ENCODE measurements at places on chromosomes 2 and 18. TPM values are rescaled to one million over a fixed set of nuclear protein-coding genes. Genes with fewer than 3 reads are reported as not detected.

ANKRD62 gene
- 0.05 TPM for total RNA-seq

SPEG gene
- total RNA-seq, result 217 TPM

SPP2 gene
- total RNA-seq, result not detected

ZNF142 gene
- total RNA-seq, result 19.4 TPM

VWA3B gene
- 0.29 TPM for total RNA-seq

VWC2L gene
- total RNA-seq, result 0.10 TPM

POU3F3 gene
- total RNA-seq, result not detected

FBXO15 gene
- not detected for total RNA-seq

LRRTM1 gene
- not detected for total RNA-seq

ZNF512 gene
- 25.2 TPM for total RNA-seq

NTSR2 gene
- not detected for total RNA-seq

PDE11A gene
- total RNA-seq, result 1.4 TPM

VIL1 gene
- not detected for total RNA-seq

FEV gene
- not detected for total RNA-seq

CTAGE1 gene
- not detected for total RNA-seq

IHH gene
- not detected for total RNA-seq

DPP10 gene
- not detected for total RNA-seq

RAB6D gene
- 0.19 TPM for total RNA-seq

TRIM43 gene
- not detected for total RNA-seq

CD207 gene
- total RNA-seq, result 0.42 TPM

RESP18 gene
- not detected for total RNA-seq

TMEM17 gene
- 3.1 TPM for total RNA-seq

TMEM200C gene
- total RNA-seq, result 3.9 TPM

FRZB gene
- total RNA-seq, result 5.4 TPM

IL1RL1 gene
- 15.8 TPM for total RNA-seq

FKBP1B gene
- 3.9 TPM for total RNA-seq

SERPINB11 gene
- total RNA-seq, result not detected

ST8SIA5 gene
- 0.42 TPM for total RNA-seq

COPS8 gene
- total RNA-seq, result 57.1 TPM
